ENCODE measurements at places on chromosomes 7 and 10.

GRCh38 chr10:131002031-131002861 is 309.3 kb downstream of the TCERG1L start:
- DNase-seq, result no peak

GRCh38 chr7:5337047-5337446 is 54.3 kb downstream of the SLC29A4 start:
- DNase-seq, result no peak

GRCh38 chr7:107907790-107908189 is 16.8 kb downstream of the DLD start:
- no peak for DNase-seq

- DNase-seq, result no peak
Measured at GRCh38 chr10:114359041-114359952, 45.0 kb downstream of the AFAP1L2 start.

- no peak for DNase-seq
Measured at GRCh38 chr7:14859267-14859666, 43.3 kb downstream of the DGKB start.

DNA sequence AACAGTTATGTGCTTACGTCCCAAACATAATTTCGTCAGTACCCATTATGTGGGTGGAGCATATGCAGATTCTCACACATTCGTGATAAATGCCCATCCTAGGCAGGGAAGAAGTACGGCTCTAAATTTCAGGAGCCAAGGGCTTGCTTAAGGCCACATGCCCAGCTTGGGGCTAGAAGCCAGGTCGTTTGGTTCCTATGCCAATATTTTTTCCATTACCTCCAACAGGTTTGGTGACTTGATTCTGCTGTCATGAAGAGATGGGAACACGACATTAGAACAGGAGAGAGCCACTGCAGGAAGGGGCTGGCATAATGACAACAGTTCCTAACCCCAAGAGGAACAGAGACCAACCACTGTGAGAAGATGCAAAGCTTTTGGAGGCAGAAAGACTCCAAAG is 85.1 kb downstream of the HIPK2 start:
- DNase-seq, result no peak

GRCh38 chr10:11603741-11604140 is 7.7 kb downstream of the USP6NL start:
- DNase-seq, result no peak

- no peak for DNase-seq
Measured at GRCh38 chr7:140315498-140316164, 82.7 kb downstream of the SLC37A3 start.

DNA sequence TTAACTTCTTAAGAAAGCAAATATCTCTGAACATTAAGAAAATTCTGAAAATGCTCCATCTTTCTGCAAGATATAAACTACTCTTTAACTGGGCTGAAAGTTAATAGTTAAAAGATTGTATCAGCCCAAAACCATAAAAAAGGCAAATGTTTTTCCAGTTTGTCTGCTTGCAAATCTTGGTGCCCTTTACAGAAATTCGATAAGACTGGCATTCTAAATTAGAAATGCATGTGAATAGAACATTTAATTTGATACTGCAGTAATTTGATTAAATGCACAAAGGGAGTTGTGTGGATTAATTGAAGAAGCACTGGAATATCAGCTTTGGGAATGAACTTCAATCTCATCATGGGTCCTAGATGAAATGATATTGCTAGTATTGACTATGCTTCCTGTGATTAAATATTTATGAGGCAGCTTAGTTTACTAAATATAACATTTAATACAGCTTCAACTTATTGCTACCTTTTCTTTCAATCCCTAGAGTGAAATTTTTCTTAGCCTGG is 78.4 kb downstream of the IQUB start:
- DNase-seq, result no peak

GRCh38 chr7:155644971-155645509 is 579 bp downstream of the RBM33 start:
- peak; percentile 30 for DNase-seq

DNA sequence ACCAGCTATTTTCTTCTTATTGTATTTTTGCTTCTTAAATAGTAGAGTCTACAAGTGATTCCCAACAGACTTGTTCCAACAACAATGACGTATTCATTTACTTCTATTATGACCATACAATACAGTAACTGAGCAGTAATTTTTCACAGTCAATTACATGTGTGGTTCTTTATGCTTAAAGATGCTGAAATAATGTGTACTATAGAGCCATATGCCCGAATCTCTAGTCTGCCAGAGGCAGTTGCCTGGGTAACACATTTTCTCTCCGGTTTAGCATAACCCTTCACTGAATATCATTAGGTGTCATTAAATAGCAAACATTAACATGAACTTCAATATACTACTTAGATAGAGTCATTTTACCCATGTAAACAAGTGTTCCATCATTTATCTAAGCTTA is 75.0 kb downstream of the SLC25A13 start:
- no peak for DNase-seq

- DNase-seq, result no peak
Measured at GRCh38 chr10:100882671-100883311, 30.0 kb upstream of the SLF2 start.

DNA sequence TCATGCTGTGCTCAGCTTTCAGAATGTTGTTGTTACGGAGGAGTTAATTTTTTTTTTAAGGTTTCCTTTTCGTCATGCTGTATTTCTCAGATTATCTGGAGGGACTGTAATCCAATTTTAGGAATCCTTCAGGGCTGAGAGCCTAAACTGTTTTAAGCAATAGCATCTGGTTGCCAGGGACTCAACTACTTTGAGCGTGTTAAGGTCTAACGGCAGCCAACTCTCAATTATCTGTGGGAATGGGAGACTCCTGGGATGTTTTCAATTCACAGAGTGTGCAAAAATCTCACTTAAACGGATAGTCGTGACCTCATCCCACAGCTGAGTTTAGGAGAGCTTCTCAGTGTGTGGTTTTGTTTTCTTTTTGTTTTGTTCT is 291.7 kb downstream of the AUTS2 start:
- DNase-seq, result no peak

DNA sequence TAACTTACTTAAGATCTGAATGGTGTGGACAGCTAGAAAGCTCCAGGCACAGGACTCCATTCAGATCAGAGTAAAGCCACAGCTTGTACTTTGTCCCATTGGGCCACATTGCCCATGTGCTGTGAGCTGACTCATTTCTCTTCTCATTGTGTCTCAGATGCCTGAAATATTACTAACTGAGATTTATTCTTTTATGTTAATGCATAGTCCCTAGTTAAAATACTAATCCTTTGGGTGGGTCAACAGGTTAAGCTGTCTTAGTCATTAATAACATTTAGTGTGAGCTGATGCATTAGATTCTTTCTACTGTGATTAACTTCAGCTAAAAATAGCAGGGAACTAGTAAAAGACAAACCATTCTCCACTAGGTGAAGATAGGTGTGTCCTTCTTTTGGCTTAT is 104.7 kb upstream of the ARMC3 start:
- DNase-seq, result no peak

DNA sequence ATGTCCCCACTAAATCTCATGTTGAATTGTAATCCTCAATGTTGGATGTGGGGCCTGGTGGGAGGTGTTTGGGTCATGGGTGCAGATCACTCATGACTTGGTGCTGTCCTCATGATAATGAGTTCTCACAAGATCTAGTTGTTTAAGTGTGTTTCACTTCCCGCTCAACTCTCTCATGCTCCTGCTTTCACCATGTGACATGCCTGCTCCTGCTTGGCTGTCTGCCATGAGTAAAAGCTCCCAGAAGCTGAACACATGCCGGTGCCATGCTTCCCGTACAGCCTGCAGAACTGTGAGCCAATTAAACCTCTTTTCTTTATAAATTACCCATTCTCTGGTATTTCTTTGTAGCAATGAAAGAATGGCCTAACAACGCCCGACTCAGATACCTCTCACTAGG is 6.2 kb upstream of the PSTK start:
- no peak for DNase-seq

DNA sequence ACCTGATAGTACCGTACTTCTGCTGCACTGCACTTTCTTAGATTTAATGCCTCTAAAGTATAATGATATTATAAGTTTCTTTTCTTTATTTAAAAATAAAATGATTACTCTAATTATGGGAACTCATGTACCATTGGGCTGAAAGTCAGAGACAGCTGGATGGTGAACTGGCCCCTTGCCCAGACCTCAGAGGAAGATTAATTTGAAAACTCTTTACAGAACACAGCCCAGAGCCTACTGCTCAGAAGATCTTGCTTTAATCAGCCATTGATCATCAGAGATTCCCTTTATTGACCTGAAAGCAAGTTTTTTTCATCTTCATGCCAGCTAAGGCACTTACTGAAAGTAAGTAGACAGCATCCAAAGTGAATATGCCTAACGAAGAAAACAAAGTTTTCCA is 341.7 kb downstream of the GFRA1 start:
- DNase-seq, result no peak

DNA sequence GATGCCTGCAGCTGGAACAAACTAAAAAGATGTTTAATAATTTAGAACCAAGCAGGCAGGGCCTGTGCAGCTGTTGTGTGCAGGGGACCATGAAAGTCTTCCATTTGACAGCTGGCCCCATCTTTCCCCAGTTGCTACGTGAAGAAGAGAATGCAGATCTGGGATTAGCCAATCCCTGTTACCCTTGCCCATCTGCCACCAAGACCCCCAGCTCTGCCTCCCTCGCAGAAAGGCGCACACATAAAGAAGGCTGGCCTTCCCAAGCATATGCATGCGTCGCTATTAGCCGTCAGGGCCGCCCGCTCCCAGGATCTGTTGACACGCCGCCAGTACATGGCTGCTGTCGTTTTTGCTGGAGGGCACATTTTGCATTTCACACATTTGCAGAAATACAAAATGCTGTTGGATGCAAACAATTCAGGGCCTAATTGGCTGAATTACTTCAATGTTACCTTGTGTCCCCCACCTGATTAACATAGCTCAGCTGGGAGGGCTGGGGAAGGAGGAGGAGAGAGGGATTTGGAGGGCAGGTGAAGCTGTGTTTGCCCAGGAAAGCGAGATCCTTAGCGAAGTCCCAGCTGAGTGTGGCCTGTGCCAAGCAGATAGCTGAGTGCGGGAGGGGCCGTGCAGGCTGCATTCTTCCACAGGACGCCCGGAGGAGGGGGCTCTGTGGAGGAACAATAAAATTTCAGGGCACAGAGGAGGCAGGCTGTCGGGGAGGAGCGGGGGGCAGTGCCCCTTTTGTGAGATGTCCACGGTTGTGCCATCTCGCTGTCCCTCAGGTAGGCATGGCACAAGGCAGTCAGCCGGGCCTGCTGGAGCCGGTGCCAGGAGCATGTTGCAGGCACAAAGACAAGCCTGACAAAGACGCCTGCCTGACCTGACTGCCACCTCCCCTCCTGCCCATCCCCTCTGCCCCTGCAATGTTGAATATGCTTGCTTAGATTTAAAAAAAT is 443.0 kb upstream of the MKI67 start:
- DNase-seq, result peak; percentile 76

- no peak for DNase-seq
Measured at GRCh38 chr7:71633551-71634008, 501.6 kb downstream of the GALNT17 start.

GRCh38 chr10:78931321-78932053 is 137.3 kb upstream of the ZMIZ1 start:
- no peak for DNase-seq

- DNase-seq, result no peak
Measured at GRCh38 chr7:132402751-132403245, 173.5 kb downstream of the PLXNA4 start.

GRCh38 chr7:123537026-123537642 is 2.7 kb upstream of the IQUB start:
- no peak for DNase-seq

DNA sequence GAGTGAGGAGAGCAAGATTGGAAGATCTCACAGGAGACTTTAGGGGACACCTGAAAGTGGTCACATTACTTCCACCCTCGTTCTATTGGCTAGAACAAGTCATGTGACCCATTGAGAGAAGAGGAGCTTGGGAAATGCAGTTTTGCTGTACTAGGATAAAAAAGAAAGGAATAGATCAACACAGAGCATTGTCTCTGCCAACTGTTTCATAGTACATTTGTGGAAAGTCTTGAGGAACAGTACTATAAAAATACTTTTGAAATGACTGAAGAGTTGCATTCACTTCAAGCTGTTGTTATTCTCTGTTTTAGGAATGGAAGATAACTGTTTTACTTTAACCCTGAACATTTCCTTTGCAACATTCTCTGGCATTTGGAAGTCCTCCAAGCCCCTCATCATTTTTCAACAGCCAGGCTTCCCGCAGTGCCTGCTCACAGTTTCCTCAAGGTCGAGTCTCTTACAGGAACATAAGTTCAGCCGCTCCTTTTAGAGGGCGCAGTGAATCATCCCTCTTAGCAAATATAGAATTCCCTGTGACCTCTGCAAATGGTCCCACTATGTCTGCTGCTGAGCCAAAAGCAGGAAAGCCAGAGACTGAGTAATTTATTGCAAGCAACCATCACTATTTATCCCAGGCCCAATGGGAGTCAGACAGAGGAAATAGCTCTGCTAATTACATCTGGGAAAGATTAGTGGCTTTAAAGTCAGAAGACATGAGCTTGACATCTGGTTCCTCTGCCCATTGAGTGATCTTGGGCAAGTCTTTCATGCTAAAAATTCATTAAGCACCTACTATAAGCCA is 40.7 kb downstream of the MRPL32 start:
- no peak for DNase-seq

GRCh38 chr7:122430710-122431109 is 126.2 kb upstream of the FEZF1 start:
- DNase-seq, result no peak

DNA sequence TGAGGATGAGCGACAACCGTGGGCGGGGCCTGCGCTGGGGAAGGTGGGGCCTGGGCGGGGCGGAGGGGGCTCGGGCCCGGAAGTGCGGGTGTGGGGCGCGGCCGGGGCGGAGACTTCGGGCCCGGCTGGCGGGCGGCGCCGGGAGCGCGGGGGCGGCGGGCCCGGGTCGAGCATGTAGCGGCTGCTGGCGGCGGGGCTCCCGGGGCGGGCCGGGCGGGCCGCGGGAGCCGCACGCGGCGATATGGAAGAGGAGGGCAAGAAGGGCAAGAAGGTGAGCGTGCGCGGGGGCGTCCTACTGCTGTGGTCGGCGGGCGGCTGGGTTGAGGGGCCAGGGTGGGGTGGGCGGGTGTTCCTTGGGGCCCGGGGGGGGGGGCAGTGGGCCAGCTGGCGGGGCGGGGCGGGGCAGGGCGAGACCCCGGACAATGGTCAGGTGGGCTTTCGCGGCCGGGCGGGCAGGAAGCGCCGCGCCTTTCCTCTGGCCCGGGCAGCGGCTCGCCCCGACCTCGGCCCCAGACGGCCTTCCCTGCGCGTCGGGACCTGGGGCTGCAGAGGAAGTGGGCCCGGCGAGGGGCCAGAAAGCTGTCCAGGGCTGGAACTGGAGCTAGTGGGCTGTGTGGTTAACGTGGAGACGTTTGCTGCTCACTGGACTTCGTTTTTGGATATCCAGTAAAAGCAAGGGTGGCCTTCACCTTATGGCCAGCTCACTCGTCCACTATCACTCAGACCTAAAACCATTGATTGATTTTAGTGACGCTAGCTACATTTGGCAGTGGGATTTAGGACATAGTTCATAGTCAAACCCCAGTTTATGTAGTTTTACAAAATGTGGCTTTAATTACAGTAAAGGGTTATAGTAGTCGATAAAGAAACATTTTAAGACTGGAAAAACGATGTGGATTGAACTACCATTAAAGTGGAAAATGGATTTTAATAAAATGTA is at the start of gene CCM2:
TSS of gene CCM2 (plus strand) at position 109 of the 940 bp plus-strand sequence. CDS start at position 242, 133 bp downstream.
- peak; percentile 82 for DNase-seq
